Daoy (cell line): ENCODE measurements at places on chromosomes 7 and 10. TPM values are rescaled to one million over a fixed set of nuclear protein-coding genes. Genes with fewer than 3 reads are reported as not detected.
A peak's percentile ranks its signal among the peaks of the same experiment; 100 is the strongest.

The TFR2 gene
- total RNA-seq: 2.4 and 4.6 TPM in 2 replicates

The ABCC2 gene
- total RNA-seq: 0.80 and 1.9 TPM in 2 replicates

The TYW1B gene
- total RNA-seq: 1.9 and 4.5 TPM in 2 replicates

The FXYD4 gene
- not detected in 2 replicates for total RNA-seq

DNA sequence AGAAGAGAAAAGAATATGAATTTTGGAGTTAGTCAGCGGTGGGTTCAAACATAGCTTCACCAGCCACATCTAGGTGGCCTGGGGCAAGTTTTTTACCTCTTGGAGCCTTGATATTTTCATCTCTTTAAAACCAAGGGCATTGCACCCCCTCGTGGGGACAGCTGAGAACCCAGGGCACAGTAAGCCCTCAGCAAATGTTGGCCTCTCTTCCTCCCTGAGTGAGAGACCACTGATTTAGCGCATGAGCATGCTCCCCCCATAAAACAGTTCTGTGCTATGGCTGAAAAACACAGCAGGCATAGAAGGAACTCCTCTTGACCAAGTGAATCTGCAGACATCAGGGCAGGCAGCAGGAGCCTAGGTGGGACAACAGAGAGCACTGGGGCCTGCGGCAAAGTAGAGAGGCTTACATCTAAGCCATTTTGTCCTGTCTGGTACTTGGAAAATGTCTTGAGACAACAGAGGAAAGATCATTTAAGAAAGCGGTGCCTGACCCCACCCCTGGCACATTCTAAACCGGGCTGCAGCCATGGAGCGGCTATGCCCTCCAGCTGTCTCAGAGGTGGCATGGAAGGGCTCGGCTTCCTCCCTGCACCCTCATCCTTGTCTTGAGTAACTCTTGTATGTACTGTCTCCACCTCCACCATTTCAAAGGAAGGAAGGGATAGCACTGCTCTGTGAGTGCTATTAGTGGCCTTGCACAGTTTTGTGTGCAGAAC lies 94.7 kb downstream of the ARHGAP22 start:
- no peak for DNase-seq

GRCh38 chr7:94923412-94923811 lies 16.0 kb downstream of the PPP1R9A start:
- DNase-seq: no peak

DNA sequence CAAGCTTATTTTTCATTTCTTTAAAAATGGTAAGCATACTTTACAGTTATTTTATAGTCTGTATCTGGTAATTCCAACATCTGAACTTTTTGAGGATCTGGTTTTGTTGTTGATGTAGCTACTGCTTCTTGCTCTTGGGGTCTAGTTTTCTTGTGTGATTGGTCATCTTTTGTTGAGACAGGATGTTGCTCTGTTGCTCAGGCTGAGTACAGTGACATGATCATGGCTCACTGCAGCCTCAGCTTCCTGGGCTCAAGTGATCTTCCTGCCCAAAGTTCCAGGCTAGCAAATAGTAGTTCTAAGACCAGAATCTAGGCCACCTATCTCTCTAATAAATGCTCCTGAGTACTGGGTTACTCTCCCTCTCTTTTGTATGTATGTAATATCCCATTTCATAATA lies 75.7 kb downstream of the NRCAM start:
- peak; percentile 28 for DNase-seq

- DNase-seq: no peak
Observed at GRCh38 chr10:125209591-125210355, 49.4 kb upstream of the CTBP2 start.

DNA sequence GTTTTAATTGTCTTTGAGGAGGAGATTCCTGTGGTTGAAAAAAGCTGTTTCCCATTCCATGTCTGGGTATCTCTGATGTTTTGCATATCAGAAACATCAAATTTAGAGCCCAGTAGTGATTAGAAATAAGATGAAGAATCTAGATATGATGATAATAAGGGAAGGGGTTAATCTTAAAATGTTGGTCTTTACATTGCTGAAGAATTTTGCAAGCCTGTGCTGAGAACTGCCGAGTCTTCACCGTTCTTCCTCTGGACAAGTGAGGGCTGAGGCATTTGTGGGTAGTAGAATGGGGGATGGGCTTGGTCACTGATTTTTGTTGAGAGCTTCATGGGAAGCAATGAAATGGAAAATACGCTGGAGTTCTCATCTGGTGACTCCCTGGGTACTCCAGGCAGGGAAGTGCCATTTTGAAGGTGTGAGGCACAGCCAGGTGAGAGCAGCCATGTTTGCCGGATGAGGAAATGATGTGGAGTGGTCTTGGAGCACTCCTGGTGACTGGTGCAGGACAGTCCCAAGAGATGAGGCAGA lies 10.2 kb downstream of the TCF7L2 start:
- DNase-seq: peak; percentile 6

DNA sequence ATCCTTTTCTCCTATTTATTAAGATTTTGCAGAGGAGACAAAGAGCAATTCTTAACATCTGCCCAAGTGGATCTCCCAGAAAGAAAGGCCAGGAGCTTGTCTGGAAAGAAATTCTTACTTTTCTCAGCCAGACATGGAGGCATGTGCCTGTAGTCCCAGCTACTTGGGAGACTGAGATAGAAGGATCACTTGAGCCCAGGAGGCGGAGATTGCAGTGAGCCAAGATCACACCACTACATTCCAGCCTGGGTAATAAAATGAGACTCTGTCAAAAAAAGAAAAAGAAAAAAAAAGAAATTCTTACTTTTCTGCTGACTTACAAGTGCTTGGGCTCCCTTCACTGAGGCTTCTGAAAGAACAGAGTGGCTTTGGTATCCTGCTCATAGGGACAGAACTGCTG lies 2.4 kb upstream of the CYP3A43 start:
- no peak for DNase-seq

DNA sequence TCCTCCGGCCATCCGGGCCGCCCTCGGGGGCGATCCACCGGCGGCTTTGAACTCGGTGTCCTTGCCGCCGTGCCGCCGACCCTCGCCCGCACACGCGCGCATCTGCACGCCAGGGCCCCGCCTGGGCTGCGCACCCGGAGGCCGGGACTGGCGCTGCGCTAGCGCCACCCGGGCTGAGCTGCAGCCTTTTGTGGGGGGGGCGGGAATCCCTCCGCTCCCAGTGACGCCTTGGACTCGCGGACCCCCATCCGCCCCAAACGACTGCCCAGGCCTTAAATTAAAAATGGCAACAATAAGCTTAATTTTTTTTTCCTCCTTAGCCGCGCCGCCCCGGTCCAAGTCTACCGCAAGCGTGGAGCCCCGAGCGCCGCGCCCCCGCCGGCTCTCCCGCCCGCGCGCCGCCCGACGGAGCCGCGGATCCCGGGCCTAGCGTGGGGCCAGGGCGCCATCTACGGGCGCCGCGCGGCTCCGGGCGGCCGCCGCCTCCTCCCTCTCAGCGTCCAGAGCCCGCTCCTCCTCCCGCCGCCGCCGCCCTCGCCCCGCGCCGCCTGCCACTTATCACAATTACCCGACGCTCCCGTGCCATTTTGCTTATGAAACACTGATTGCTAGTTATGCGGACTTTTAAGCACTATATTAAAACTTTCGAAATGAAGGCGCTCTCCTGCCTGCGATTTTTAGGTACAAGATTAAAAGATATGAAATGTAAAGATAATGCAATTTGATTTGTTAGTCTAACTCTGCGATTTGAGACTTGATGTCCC lies 7.5 kb upstream of the EBF3 start:
- peak; percentile 83 for DNase-seq

DNA sequence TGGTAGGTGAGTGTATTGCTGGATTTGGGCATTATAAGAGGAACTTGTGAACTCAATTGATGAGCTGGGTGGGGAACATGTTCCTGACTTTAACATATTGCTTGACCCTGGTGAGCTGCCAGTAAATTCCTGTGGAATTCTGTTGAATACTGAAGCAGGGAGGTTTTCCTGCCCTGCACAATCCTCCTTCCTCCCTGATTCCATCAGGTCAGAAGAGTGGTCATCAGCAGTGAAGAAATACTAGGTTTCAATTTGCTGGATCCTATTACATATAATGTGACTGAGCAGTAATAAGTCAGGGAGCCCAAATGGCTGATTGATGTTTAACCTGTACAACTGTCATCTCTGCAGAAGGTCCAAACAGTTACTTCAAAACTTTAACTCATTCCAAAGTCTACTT lies 581.2 kb downstream of the SUGCT start:
- no peak for DNase-seq

GRCh38 chr7:55427800-55428199 lies 62.7 kb downstream of the LANCL2 start:
- no peak for DNase-seq
